LoVo (cell line): ENCODE measurements at places on chromosomes 2 and 18.

DNA sequence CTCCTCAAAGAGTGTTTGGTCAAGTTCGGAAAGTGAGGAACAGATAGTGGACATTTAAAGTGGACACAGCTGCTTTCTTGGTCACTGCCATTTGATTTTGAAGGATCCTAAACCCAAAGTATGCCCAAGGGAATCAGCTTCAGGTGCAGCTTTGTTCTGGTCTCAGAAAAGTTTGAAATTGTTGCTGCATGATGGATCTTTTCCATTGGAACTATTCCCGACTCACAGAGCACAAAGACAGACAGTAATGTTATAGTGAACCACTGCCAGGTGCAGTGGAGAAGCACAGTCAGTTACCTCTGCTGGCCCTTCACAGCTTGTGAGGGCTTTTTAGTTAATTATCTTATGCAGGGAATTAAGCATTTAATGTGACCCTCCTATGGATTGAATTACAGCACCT is 301.7 kb downstream of the PHLPP1 start:
- DNase-seq, result no peak

GRCh38 chr2:773256-774160 is 96.3 kb upstream of the TMEM18 start:
- DNase-seq, result no peak

DNA sequence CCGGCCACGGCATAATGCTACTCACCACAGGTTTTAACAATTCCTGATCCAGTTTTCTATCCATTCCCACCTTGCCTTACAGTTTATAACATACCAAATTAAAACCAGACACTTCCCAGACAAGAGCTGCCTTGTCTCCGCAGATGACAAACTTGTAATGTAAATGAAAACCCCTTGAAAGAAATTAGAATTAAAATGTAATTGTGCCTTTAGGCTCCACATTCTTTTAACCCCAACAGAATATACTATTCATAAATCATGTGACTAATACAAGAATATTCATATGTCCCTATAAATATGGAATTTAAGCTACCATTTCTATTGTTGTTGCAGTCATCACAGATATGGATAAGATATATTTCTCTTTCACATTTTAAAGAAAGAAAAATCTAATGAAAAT is 69.9 kb upstream of the ZBTB14 start:
- no peak for DNase-seq

DNA sequence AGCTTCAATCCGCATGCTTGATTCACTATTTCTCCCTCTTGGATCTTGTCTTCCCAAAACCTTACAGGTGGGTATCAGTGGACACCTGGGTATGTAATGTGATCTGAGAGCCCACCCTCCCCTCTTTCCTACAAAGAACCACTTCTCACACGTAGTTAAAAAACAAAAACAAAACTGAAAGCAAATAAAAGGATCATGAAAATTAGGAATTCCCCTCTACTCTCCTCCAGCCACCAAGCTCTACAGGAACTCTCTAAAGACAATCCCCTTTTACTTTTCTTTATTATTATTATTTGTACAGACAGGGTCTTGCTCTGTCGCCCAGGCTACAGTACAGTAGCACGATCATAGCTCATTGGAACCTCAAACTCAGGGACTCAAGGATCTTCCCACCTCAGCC is 40.8 kb upstream of the MYO1B start:
- DNase-seq, result no peak

DNA sequence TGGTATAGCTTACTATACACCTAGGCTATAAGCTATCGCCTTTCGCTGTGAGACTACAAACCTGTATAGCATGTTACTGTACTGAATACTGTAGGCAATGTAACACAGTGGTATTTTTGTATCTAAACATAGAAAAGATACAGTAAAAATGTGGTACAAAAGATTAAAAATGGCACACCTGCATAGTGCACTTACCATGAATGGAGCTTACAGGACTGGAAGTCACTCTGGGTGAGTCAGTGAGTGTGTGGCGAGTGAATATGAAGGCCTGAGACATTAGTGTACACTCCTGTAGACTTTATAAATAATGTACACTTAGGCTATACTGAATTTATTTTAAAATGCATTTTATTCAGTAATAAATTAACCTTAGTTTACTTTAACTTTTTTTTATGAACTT is 258.2 kb upstream of the SP5 start:
- no peak for DNase-seq

DNA sequence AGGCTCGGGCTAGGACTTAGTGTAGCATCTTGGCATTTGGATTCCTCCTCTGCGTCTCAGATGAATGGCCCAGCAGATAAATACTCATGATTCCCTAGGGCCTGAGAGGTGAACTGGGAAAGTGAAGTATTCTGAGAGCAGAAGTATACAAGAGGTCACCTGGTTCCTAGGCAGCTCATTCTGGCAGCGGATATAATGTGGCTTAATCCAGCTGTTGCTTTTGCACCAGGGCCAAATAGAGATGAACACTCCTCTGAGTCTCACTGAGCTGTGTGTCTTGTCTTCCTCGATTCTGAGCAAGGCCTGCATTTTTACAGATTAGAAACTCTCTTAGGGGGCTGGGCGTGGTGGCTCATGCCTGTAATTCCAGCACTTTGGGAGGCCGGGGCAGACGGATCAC is 196.1 kb downstream of the SLC4A3 start:
- DNase-seq, result no peak

- DNase-seq, result no peak
Measured at GRCh38 chr2:100192825-100193224, 50.4 kb upstream of the AFF3 start.

DNA sequence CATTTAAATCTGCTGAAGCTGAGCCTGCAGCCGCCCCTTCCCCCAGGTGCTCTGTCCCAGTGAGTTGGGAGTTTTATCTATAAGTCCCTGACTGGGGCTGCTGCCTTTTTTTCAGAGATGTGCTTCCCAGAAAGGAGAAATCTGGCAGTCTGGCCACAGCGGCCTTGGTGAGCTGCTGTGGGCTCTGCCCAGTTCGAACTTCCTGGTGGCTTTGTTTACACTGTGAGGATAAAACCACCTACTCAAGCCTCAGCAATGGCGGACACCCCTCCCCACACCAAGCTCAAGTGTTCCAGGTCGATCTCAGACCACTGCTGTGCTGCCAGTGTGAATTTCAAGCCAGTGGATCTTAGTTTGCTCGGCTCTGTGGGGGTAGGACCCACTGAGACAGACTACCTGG is 97.3 kb downstream of the ACAA2 start:
- no peak for DNase-seq

DNA sequence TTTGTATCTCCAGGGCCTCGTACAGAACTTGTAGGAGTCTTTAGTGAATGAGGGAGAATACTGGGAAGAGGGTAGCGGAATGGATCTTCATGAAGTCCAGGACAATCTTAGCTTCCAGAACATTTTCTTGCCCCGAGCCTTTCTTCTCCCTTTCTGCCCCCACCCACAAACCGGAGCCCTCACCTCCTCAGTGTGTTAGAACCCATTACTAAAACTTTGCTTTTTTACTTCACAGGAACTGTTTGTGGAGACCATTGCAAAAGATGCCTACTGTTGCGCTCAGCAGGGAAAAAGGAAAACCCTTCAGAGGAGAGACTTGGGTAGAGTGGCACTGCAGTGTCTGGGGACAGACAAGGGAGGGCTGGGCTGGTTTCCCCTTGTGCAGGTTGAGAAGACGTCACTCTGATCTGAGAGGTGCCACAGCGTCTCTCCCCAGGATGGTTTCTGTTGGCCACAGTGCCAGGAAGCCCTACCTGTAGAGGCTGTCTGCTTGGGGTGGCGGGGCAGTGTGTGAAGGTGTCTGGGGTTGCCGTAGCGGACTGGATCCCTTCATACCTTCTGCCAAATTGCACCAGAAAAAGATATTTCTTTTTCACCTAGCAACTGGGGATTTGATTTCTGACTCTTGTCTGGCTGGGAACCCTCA is 786 bp downstream of the POLE4 start:
- DNase-seq, result no peak

DNA sequence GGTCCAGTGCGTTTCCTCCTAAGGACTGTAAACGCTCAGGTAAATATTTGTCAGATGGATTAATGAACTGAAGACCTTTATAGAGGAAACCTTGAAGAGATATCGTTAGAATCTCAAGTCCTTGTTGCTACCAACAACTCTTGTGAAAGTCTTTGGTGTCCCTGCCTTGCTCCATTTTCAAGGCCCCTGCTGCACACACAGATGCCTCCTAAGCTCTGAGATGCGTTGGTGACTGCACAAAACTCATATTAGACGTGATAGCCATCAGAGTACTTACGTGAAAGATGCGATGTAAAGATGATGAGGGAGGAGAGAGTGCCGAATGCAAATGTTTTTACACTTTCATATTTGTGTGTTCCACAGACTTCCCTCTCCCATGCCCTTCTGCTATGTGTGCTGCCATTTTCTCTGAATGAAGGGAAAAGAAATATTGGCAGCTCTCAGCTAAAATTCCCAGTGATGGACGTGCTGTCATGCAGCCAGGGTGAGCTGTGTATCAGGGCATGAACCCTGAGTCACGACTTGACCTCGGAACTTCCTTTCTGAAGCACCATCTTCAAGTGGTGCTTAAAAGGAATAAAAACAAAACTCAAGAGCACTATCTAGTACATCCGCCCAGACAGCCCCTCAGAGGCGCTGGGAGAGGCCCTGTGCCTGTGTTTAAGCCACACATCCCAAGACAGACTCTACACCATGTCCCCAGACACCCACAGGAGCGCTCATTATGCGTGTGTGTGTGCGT is 117.4 kb downstream of the FAM210A start:
- DNase-seq, result no peak

DNA sequence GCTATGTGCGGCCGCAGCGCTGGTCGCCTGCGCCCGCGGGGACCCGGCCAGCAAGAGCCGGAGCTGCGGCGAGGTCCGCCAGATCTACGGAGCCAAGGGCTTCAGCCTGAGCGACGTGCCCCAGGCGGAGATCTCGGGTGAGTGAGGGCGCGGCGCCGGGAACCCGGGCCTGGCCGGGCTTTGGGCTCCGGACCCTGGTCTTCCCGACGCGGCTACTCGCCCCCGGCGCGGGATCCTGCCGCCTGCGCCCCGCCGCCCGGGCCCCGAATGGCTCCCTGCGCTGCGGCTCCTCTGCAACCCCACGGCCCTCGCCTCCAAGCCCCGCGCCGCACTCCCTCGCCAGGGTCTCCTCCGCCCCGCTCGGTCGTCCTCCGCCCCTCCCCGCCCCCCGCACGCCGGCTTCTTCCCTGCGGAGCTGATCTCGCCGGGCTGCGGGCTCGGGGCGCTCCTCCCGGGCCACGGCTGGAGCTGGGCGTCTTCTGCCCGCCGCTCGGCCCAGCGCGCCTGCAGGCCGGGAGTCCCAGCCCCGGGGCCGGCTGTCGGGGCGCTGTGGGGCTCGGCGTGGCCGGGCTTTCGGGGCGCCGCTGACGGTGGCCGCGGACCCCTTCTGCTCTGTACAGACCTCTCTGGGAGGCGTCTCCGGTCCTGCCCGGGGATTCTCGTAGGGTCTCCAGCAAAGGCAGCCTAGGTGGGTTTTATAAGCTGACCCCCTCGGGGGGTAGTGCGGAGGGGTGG is 652 bp downstream of the GPC1 start:
- no peak for DNase-seq

GRCh38 chr2:143311426-143311825 is 182.2 kb downstream of the ARHGAP15 start:
- no peak for DNase-seq

GRCh38 chr2:109402180-109402579 is 211.6 kb downstream of the SEPTIN10 start:
- DNase-seq, result peak; percentile 2

GRCh38 chr2:37707393-37707792 is 36.0 kb upstream of the CDC42EP3 start:
- DNase-seq, result no peak

DNA sequence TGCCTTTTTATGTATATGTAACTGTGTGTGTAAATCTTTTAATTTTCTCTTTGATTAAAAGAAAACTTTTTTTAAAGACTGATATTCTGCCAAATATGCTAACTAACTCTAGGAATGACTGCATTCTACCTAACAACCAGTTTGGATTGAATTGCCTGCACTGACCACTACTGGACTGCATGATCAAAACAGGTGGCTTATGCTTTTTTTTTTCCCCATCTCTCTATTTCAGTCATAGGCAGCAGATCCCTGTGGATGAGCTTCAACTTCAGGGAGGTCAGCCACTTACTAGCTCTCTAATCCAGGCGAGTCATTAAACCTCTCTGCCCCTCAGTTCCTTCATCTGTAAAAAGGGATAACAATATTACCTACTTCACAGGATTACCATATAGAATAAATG is 138.6 kb upstream of the SERTAD2 start:
- DNase-seq, result no peak

- DNase-seq, result no peak
Measured at GRCh38 chr2:238162846-238163441, 4.2 kb downstream of the ERFE start.

DNA sequence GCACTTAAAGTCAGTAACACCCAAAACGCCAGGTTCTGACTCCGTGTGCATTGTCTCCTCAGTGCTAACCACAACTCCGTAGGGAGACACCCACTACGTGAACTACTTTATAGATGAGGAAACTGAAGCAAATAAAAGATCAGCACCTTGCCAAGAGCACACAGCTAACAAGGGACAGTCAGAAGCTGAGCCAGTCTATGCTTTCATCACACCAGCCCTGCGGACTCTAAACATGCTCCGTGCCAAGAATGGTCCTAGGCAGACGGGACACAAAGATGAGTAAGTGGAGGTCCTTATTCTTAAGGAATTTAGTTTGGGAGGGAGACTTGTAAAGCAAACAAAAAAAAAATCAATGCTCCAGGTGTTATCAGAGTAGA is 9.6 kb downstream of the MBOAT2 start:
- DNase-seq, result no peak

GRCh38 chr2:125471963-125472362 is 1184.0 kb upstream of the GYPC start:
- peak; percentile 12 for DNase-seq

DNA sequence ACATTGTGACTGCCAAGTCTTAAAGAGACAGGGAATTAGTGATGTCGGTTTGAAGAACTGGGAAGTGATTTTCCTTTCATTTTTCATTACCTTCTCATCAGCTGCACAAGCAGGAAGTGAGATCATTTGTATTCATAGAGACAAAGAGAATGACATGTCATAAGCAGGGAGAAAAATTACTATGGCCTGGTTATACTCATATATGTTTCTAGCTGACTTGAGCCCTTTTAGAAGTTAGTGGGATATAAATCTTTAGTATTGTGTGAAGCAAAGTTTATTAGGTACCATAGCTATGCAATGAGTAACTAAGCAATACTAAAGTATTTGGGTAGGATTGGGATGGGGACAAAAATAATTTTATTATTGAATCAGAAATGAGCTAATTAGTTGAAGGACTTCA is 284.1 kb downstream of the PID1 start:
- DNase-seq, result no peak
